ENCODE measurements at places on chromosomes 12 and 14.
A peak's percentile ranks its signal among the peaks of the same experiment; 100 is the strongest.

- no peak for DNase-seq
Measured at GRCh38 chr12:114046236-114046998, 80.3 kb upstream of the RBM19 start.

DNA sequence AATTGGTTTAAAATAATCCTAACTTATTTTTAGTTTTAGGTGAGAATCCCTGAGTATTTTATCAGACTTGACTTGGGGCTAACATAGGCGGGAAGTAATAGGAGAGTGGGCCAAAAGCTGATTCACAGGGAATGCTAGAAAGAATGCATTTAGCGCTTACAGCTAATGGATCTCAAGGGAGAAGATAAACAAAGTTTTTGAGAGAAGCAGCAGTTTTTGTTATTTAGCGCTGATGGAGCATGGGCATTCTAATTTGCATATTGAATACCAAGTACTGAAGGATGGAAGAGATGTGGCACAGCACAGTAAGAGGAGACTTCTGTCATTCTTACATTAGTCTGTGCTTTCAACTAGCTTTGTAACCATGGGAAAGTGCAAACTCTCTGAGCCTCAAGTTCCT, 436.0 kb upstream of the FBXO33 start:
- DNase-seq: no peak

DNA sequence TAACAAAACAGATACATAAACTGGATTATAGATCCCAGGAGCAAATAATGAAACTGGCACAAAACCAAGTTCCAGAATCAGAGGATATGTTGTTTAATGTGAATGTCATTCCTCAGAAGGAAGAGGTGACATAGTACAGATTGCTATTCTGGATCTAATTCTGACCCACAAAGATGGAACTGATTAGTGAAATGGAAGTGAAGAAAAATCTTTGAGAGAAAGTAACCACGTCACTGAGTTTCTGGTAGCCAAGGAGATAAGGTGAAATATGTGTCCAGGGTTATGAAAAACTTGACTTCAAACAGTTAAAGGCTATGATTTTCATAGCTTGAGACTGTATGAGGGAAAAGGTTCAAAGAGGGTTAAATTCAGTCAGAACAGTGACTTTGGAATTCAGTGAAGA, 8.3 kb downstream of the OR10AD1 start:
- no peak for DNase-seq

DNA sequence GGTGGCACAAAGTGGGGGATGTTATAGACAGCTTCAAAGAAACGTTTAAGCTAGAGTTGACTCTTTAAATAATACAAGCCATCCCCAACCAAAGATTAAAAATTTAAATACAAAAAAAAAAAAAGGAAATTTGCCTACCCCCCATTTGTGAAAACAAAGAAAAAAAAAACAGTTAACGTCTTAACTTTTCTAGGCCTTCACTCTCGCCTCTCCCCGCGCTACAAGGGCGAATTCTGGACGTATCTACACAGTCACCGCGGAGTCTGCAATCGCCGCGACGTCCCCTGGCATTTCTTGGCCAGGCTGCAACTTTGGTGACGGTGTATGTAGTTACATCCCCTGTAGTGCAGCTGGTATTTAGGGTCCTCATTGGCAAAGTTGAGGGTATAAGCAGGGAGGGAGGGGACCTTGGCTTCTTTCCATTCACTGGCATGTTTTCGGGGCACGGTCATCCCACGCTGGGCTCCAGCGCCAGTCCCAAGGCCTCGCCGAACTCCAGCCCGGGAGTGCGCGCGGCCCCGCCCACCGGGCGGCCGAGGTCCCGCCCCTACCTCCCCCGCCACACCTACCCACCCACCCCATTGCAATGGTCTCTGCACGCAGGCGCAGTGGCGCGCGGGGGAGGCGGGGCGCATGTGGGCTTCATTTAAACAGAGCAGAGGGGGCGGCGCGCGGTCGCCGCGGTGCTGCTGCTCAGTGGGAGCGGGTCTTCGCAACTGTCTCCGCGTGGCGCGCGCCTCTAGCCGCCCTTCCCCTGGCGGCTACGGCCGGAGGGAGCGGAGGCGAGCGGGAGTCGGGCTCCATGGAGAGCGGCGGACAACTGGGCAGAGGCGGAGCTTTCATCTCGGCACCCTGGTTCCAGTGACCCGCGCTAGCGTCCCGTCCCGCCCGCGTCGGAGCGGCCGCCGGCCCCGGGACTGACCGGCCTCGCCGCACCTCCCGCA, at the start of gene NUDT4:
Gene NUDT4 (plus strand): TSS at position 674 of the 944 bp plus-strand sequence. CDS start 398 bp downstream, outside the sequence.
- DNase-seq: peak; percentile 96

- no peak for DNase-seq
Measured at GRCh38 chr14:72781561-72782508, 112.1 kb downstream of the DPF3 start.

GRCh38 chr14:71240866-71241520, 333.7 kb downstream of the PCNX1 start:
- DNase-seq: no peak

GRCh38 chr12:14871886-14872285, 13.8 kb downstream of the MGP start:
- DNase-seq: no peak

- no peak for DNase-seq
Measured at GRCh38 chr12:4251216-4251891, 22.2 kb upstream of the CCND2 start.

DNA sequence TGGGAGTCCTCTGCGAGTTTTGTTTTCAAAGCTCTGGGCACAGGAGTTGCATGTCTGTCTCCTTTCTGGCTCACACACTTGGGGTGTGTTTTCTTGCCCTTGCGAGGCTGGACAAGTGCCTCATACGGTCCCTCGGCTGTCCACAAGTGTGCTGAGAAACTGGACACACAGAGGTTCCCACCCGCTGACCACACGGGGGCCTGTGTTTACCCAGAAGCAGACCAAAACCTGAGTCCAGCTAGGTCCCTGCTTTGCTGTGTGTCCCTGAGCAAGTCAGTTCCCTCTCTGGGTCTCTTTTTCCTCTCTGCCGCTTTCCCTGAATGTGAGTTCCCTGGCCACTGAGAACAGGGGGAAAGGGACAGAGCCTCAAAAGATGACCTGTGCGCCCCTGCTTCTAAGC, 678 bp upstream of the OAS2 start:
- DNase-seq: no peak

GRCh38 chr12:109052097-109052413, 321 bp upstream of the USP30 start:
- DNase-seq: no peak

DNA sequence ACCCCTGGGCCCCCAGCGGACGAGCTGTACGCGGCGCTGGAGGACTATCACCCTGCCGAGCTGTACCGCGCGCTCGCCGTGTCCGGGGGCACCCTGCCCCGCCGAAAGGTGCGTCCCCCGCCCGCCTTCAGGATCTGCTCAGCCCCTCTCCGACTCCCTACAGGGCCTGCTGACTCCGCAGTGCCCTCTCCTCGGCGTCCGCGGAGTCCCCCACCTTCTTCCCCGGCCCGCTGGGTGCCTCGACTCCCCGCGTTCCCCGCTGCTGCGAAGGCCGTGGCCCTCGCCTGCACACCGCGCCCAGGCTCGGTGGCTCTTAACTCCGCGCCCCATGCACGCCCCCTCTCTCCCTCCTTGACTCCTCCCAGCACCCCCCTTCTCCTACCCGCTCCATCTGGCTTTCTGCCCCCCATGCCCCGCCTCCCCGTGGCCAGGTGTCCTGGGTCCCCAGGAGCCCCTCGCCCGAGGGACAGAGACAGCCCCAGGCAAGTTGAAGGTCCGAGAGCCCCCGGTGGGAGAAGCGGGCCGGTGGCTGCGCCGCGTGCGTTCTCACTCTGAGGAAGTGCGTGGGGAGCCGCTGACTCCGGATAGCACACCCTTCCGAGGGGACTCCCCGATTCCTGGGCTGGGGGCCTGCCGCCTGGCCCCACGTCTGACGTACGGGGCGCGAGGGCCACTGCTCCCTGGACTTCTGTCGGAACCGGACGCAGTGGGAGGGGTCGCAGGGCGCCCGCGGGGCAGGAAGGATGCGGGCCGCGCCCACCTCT, 594 bp downstream of the TAMALIN start:
- peak; percentile 47 for DNase-seq

GRCh38 chr12:7602277-7602676, 63.4 kb downstream of the APOBEC1 start:
- DNase-seq: no peak

- no peak for DNase-seq
Measured at GRCh38 chr12:116448165-116448739, 110.9 kb upstream of the MAP1LC3B2 start.

DNA sequence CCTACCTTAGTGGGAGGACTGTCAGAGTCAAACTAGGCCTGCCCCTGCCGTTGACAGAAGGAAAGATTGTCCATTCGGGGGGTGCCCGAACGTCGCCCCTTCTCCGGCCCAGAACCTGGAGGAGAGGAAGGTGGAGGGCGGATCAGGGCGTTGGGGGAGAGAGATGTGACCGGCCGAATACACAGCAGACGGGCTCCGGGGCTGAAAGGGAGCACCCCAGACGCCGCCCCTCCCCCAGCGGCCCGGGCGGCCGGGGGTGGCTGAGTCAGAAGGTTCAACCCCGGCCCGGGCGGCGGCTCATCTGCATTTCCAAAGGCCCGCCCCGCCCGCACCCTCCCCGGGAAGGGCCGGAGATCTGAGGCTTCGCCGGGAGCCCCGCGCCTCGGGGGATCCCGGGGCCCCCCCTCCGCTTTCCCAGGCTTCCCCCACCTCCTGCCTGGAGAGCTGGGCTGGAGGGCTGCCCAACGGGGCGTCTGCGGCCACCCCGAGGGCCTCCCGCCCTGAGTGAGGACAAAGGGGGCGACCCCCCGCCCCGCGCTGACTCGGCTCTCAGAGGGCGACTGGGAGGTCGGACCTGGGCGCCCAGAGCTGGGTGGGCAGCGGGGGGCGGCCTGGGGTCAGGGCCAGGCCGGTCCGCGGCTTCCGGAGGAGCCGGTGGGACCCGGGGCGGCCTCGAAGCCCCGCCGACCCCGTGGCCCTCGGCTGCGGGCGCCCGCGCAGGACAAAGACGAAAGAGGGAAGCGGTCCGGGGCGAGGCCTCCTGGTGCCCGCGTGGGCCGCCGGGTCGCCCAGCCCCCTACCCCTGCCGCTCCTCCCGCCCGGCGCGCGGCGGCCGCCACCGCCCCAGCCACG, 3.7 kb upstream of the SETD1B start:
- no peak for DNase-seq

All from central memory CD8-positive, alpha-beta T cell (primary cell).